ENCODE measurements at places on chromosomes 3 and 15.
A peak's percentile ranks its signal among the peaks of the same experiment; 100 is the strongest.

DNA sequence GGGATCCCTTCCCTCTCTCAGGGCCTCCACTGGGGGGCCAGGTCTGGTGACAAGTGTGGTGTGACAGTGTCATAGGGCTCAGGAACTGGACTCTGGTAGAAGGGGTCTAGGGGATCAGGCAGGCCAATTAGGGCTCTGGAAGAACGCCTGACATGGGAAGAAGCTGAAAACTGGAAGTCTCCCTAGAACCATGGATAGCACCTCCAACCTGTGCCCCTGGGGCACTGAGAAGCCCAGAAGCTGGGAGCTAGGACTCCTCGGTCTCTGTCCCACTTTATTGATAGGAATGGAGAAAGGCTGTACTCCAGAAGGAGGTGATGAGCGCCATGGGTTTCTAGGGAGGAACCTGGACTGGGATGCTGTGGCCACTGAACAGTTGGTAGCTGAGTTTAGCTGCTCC, 30.7 kb downstream of the INSYN1 start:
- DNase-seq: no peak

DNA sequence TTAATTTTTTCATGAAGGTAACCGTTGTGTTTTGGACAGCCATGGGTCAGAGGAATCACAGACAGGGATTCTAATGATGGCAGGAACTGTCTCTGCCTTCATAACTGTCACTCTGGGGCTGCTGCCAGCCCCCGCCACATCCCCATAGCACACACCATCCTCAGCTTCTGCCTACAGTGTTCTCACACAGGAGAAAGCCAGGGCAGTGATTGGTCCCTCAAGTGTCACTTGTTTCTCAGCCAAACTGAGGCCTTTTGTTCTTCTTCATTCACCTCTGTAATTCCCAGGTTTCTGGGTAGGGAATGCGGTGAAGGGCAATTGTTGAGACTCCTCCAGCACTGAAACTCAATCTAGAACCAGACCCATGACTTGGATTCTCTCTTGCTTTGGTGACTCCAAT, 65.4 kb upstream of the C3orf80 start:
- DNase-seq: no peak

DNA sequence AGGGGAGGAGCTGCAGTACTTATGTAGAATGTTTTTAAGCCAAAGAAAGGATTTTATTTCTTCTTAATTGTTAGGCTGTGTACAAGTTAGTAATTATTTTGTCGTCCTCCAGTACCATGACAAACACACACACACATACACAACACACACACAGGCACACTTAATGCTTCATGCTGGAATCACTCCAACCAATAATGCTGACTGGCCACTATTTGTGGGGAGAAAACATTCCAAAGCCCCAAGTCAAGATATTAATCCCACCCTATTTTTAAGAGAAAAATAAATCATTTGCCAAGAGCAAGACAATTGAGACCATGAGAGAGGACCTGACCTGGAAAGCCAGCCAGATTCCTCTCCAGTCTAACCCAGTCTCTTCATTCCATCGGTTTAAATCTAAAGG, 51.8 kb upstream of the TMCO5A start:
- no peak for DNase-seq

- DNase-seq: no peak
Measured at GRCh38 chr3:54042259-54042823, 80.0 kb upstream of the CACNA2D3 start.

DNA sequence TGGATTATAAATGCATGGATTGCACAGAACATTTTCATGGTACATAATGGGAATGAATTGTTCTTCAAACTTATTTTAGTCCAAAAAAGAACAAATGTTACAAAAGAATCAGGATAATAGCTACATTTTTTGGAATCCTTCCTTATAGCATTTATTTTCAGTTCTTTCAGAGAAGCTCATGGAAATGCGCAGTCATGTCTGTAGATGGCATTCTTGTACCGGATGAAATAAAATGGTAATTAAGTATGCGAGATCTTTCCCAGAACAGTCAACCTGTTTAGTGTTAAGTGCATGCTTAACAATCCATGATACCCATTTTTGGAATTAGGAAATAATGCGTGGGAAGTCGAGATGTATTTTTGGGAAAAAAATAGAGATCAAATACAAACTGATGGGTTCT, 38.2 kb upstream of the GOLGA8B start:
- DNase-seq: peak; percentile 20

DNA sequence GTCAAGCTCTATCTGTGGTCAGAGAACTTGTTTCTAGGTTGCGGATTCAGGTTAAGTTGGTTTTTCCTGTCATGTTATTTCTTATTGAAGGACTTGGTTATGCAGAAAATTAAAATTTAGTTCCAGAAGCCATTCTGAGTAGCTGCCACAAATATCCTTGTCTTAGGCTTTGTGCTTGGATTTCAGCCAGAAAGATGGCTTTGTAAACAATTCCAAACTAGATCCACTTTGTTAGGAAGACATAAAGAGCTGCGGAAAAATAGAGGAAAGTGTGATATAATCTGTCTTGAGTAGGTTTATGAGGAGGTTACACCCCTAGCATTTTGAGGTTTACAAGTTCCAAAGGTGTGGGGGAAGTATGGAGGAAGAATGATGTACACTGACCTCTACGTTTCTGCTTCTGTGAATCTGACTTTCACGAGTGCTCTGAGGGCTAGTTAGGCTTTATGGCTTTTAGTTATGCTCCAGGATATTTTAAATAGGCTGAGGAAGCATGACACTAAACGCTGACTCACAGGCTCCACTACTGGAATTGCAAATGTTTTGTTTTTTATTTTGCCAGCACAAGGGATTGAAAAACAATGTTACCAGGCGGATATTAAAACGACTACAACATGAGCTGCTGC, 46.3 kb upstream of the UTS2B start:
- DNase-seq: peak; percentile 68

DNA sequence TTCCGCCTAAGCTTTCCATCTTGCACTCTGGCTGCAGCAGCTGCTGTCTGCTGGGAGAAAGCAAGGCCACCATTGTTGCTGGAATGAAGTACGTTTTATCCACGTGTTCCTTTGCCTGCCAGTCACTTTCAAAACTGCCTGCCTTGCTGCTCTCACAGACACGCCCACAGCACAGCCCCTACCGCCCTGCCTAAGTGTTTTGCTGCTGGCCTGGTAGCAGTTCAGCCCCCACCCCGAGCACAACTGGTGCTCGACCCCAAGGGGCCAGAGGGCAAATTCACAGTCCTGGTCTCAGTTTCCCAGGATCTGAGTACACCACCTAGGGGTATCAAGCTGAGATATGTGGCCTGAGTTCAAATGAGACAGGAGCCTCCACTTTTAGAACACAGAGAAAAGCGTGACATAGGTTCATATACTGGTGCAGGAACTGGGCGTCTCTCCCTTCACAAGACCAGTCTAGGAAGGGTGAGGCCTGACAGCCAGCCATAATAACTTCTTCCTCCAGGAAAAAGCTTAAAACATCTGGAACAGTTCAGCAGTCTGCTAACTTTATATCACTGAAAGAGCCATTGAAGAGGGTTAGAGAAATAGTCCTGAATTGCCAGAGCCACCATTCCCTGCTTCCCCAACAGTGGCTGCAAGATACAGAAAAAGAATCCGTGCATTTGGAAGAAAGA, 1012.3 kb downstream of the ZPLD1 start:
- DNase-seq: no peak

- DNase-seq: no peak
Measured at GRCh38 chr3:184082465-184082864, 14.4 kb upstream of the HTR3E start.

- DNase-seq: peak; percentile 35
Measured at GRCh38 chr3:189927975-189928895, 192.5 kb downstream of the P3H2 start.

GRCh38 chr15:70023769-70024491, 73.8 kb downstream of the TLE3 start:
- peak; percentile 89 for DNase-seq

- peak; percentile 5 for DNase-seq
Measured at GRCh38 chr15:58839485-58839884, 68.4 kb downstream of the MINDY2 start.

- peak; percentile 27 for DNase-seq
Measured at GRCh38 chr3:23495507-23495906, 292.4 kb downstream of the UBE2E2 start.

- no peak for DNase-seq
Measured at GRCh38 chr15:22850055-22850454, 11.6 kb downstream of the NIPA2 start.

DNA sequence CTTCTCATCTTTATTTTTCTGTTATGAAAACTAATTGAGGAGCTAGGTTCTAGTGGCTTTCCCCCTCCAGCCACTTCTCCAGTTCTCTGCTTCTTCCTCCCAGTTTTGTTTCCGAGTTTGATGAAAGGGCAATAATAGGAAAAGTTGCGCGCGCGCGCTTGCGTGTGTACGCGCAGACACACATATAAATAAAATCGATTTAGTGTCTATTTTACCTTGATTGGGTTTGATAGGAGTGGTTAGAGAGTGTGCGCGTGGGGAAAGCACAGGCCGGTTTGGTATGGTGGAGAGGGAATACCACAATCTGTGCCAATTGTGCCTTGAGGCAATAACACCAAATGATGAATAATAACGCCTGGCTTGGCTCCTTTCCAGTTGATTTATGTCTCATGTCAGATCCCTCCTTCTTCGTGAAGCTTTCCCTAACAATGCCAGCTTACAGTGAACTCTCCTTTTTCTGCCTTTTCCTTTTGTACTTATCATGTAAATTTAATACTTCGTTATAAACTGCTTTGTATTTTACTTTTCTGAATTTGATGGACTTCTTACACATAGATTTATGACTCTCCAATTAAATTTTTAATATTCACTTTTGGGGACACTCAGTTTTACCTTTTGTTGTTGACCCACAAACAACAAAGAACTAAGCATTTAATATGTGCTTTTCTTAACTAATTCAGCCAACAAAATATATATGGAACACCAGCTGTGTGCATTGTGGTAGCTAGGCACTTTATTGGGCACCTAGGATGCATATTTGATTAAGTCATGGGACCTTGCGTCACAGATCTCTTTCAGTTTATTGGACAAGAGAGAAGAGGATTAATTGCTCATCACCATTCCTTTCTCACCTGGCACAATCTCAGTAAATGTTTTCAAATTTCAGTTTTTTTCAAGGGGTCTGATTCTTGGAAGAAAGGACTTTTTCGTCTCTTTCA, 1.7 kb downstream of the TIPARP start:
- peak; percentile 86 for DNase-seq

DNA sequence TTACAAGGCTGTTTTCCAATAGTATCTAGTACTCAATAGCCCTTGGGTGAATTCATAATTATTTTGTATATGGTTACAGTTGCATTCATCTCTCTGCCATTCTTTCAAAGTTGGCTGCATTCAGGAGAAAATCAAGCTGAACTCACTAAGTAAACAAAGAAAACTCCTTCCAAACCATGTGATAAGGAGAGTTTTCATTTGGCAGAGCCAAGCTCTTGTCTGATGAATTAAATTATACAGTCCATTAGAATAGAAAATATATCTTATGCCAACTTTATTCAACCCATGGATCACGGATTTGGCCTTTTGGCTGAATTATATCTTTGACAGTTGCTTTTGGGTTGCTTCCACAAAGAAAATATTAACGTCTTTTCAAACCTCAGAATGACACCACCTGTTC, 272.3 kb upstream of the ROBO1 start:
- DNase-seq: no peak

GRCh38 chr3:30333903-30334302, 272.5 kb upstream of the TGFBR2 start:
- peak; percentile 60 for DNase-seq

DNA sequence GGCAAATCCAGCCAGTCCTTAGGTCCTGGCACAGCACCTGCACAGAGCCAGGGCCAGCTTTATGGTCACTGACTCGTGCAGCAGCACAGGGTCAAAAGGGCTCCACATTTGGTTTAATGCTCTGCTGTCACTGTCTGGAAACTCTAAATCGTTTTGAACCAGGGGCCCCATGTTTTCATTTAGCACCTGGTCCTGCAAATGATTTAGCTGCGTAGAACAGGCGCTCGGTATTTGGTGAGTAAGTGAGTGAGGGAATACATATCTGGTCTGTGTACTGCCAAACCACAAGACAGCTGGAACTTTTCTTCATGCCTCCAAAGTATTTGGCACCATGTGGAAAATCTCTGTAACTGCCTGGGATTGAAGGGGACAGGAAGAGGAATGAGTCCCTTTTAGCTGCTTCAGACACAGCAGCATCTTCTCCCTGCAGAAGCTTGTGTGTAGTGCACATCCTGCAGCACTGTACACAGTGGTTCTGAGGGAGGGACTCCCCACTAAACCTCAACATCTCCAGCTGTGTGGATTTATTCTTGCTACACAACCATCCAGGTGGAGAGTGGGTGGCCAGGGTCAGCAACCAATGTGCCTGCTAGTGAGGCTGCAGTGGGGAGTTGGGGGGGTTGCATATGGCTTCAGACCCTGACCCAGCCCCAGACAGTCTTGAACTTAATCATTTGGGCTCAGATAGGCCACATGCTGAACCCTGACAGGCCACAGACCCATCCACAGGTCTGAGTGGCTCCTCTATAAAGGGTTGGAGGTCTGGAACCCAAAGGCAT, 1.1 kb downstream of the SH2D7 start:
- peak; percentile 91 for DNase-seq

GRCh38 chr15:101207867-101208288, 44.0 kb downstream of the CHSY1 start:
- peak; percentile 35 for DNase-seq
